ENCODE measurements at places on chromosomes 2 and 18. TPM values are rescaled to one million over a fixed set of nuclear protein-coding genes. Genes with fewer than 3 reads are reported as not detected.

DNA sequence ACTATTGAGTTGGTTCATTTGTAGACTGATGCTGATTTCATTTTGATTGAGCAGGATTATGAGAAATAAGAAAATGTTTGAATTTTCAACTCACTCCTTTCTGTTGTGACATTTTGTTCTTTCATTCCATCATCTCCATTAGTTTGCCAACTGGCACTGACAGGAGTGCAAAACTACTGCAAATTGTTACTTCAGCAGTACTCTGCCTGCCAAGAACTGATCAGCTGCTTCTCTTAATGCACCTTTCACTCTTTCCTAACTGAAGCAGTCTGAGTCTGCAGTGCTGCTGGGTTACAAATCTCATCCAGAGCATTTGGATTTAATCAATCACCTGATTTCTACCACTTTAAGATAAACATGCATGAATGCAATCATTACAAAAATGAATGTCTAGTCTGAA lies 70.9 kb downstream of the TMEFF2 start:
- no peak overlapping the region for H3K27ac ChIP-seq
- H3K4me1 ChIP-seq: no peaks in the 10 kb centered on the region
- H3K36me3 ChIP-seq: no peaks in the 10 kb centered on the region
- H3K4me3 ChIP-seq: no peak overlapping the region
- no peaks in the 10 kb centered on the region for H3K27me3 ChIP-seq

Gene DLGAP1
- total RNA-seq: 9.6 TPM

Gene NPPC
- total RNA-seq: 4.3 TPM

- H3K4me1 ChIP-seq: peaks cover 12% of the 10 kb centered on the region
- H3K27me3 ChIP-seq: no peaks in the 10 kb centered on the region
- peak overlapping the region; percentile 91 for H3K27ac ChIP-seq
- H3K4me3 ChIP-seq: no peak overlapping the region
- no peak for DNase-seq
Measured at GRCh38 chr2:100289020-100289419, 33.3 kb downstream of the LONRF2 start.

GRCh38 chr2:223007531-223007930 lies 44.5 kb upstream of the KCNE4 start:
- H3K27me3 ChIP-seq: no peaks in the 10 kb centered on the region
- DNase-seq: no peak
- H3K27ac ChIP-seq: no peak overlapping the region
- no peak overlapping the region for H3K4me3 ChIP-seq

Gene OSBPL6
- total RNA-seq: 3.3 TPM

GRCh38 chr2:73289304-73289703 lies 4.0 kb downstream of the EGR4 start:
- no peaks in the 10 kb centered on the region for H3K36me3 ChIP-seq
- peaks cover 25% of the 10 kb centered on the region for H3K27me3 ChIP-seq
- H3K4me1 ChIP-seq: peaks cover 26% of the 10 kb centered on the region
- H3K4me3 ChIP-seq: no peak overlapping the region

DNA sequence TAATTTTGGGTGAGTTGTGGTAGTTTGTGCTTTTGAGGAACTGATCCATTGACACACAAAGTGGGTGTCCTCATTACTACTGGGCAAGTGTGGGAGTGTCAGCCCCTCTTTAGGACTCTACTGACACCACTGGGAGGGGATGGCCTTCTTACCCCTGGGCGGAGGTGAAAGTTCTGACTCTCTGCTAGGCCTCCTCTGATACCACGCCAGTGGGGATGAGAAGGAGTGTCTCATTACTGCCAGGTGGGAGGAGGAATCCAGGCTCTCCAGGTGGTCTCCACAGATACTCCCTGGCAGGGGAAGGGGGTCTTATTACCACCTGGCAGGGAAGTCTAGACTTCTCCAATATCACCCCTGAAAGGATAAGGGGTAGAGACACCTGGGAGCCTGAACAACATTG lies 9.1 kb downstream of the LCLAT1 start:
- H3K27ac ChIP-seq: no peak overlapping the region
- H3K4me3 ChIP-seq: no peak overlapping the region
- DNase-seq: no peak
- H3K36me3 ChIP-seq: no peaks in the 10 kb centered on the region
- H3K4me1 ChIP-seq: no peaks in the 10 kb centered on the region

DNA sequence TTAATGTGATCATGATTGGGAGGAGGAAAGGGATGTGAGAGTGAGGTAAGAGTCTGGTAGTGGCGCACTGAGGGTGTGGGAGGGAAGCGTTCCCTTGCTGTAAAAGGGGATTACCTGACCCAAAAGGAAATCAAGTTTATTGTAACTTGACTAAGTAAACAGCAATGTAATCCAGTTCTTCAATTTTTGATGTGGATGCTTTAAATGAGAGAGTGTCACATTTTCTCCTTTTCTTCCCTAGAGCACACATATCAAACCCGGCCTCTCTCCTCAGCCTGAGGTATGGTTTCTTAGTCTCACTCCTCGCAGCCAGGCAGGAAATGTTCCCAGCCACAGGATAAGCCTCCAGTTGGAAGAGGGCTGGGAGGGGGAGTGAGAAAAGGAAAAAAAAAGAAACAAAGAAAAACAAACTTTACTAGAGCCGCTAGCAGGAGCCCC lies 688 bp upstream of the ARHGAP28 start:
- peak overlapping the region; percentile 20 for H3K4me3 ChIP-seq
- DNase-seq: no peak
- H3K36me3 ChIP-seq: no peaks in the 10 kb centered on the region
- no peaks in the 10 kb centered on the region for H3K27me3 ChIP-seq
- peak overlapping the region; percentile 92 for H3K27ac ChIP-seq

GRCh38 chr18:76923485-76924085 lies 101.2 kb downstream of the ZNF236 start:
- H3K4me1 ChIP-seq: no peaks in the 10 kb centered on the region
- H3K36me3 ChIP-seq: no peaks in the 10 kb centered on the region
- H3K4me3 ChIP-seq: no peak overlapping the region
- no peak overlapping the region for H3K27ac ChIP-seq
- H3K27me3 ChIP-seq: no peaks in the 10 kb centered on the region

Gene DHRS9
- total RNA-seq: not detected

Gene GPR55
- not detected for total RNA-seq

Gene LOXHD1
- not detected for total RNA-seq

DNA sequence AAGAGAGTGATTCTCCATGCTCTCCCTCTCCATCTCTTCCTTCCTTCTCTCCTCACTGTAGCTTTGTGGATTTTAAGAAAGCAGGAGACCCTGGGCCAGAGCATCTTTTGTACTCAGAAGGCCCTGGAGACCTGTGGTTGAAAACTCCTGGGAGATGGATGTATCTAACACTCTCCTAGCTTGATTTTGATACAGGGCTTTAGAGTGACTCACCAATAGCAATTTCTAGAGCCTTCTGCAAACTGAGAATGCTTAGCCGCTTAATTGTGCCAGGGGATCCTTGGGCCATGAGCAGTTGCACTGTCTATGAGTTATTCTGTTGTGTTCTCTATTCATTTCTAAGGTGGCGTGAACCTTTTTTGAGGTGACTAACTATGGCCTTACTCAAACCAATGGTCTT lies 17.7 kb downstream of the HOXD1 start:
- no peak for DNase-seq
- no peak overlapping the region for H3K27ac ChIP-seq
- H3K36me3 ChIP-seq: no peaks in the 10 kb centered on the region
- no peaks in the 10 kb centered on the region for H3K27me3 ChIP-seq
- H3K4me1 ChIP-seq: no peaks in the 10 kb centered on the region

DNA sequence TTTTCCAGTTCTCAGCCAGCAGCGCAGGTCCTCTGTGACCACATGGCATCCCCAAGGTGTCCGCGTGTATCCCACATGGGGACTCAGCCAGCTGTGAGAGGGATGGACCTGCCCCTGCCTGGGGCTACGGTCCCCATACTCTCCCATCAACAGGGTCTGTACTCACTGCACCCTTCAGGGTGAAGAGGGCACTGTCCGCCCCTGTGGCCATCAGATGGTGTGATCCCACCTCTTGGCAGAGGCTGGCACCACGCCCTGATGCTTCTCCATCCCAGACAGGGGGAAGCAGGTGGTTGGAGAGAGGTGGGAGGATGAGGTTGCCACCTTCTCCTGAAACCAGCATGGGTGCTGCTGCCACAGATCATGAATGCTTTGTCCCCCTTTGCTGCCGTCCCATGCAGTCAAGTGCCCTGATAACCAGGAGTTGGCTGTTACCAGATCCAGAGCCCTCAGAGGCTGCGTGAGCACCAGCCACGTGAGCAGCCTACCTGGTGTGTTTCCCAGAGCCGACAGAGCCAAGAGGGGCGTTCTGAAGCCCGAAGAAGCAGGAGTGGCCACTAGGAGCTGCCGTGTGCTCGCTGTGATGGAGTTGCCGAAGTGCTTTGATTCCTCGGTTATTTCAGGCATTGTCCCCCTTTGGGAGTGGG lies 93.9 kb downstream of the SH3RF3 start:
- H3K27ac ChIP-seq: no peak overlapping the region
- no peak for DNase-seq
- H3K4me3 ChIP-seq: no peak overlapping the region
- H3K27me3 ChIP-seq: no peaks in the 10 kb centered on the region
- H3K36me3 ChIP-seq: no peaks in the 10 kb centered on the region

Gene COBLL1
- total RNA-seq: 4.1 TPM

DNA sequence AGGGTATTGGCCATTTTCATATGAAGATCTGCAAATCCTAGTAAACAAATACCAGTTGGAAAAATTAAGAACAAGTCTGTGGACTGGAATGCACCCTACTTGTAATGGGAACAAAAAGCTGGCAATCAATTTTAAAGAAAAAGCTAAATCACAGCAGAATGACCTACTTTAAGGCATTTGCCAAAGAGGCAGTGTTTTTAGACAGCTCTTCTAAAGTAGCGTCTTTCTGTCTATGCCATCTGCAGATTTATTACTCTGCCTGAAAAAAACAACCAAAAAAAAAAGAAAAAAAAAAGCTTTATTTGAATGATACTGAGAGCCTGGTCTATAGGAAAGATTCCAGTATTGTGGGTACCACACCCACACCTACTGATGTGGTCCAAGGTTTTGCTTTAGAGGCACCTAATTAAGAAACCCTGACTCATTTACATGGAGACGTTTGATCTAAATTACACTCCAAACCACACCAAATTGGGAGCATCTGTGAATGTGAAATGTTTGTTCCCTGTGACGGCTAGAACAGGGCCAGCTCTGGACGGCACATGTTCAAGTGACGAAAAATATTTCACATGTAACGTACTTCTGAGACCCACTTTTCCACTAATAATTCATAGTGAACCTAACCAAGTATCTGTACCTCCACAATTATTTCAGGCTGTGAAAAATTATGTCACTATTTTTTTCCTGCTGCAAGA lies 597.1 kb downstream of the ARHGAP15 start:
- DNase-seq: no peak
- no peak overlapping the region for H3K4me3 ChIP-seq
- no peaks in the 10 kb centered on the region for H3K27me3 ChIP-seq
- no peaks in the 10 kb centered on the region for H3K36me3 ChIP-seq
- no peak overlapping the region for H3K27ac ChIP-seq

Gene TRIM43
- total RNA-seq: not detected

DNA sequence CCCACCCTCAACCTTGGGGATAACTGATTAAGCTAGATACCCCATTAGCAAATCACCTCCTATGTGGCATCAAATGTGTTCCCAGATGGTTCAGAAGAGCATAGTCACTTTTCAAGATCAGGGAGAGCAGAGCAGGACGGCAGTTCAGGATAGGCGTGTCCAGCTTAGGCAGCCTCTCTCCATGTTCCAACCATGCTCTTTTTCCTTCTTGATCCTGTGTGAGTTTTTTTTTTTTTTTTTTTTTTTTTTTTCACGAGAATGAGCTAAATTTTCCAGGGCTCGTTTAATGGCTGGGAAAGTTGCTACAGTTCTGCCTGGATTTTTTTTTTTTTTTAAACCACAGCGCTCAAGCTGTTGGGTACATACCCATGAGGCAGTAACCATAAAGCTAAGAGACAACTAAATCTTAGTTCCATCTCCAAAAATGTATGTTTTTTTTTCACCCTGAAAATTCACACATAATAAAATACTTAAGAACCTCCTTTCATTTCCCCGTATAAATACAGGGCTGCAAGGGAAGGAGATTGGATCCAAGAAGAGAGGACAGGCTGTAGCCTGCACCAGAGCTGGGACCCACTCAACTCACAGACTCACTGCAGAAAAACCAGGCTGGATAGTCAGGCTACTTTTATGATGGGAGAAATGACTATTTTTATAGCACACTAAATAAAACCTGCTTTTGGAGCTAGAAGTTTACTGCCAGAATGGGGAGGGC lies 244.3 kb downstream of the SETBP1 start:
- no peaks in the 10 kb centered on the region for H3K4me1 ChIP-seq
- no peak overlapping the region for H3K4me3 ChIP-seq
- no peak for DNase-seq
- peak overlapping the region; percentile 65 for H3K27ac ChIP-seq
- no peaks in the 10 kb centered on the region for H3K27me3 ChIP-seq

DNA sequence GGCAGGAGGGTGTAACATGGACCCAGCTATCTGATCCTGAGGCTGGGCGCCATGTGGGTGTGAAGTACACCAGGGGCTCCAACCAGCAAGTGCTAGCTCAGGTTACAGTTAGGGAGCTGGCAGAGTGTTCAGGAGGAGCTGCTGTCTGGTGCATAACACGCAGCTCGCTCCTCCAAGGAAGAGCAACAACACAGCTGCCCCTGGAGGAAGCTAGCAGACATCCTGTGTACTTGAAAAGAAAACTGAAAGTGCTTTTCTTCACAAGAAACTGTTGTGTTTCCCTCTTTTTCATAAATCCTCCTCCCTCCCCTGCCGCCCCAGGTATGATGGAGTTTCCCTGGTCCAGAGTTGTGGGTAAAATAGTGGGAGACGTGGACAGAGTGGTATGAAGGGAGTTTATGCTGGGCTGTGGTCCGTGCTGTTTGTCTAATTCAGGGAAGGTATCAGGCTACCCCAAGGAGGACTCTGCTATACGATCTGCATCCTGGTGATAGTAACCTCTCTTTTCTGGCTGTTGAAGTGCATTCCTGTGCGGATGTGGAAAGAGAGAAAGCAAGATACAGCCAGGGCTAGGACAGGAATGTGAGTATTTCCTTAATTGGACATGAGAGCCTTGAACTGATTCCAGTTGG lies 6.1 kb upstream of the LBH start:
- H3K4me3 ChIP-seq: peak overlapping the region; percentile 36
- H3K27me3 ChIP-seq: no peaks in the 10 kb centered on the region
- no peaks in the 10 kb centered on the region for H3K4me1 ChIP-seq
- no peaks in the 10 kb centered on the region for H3K36me3 ChIP-seq
- H3K27ac ChIP-seq: peak overlapping the region; percentile 91
- DNase-seq: peak; percentile 60

- no peak overlapping the region for H3K27ac ChIP-seq
- H3K4me1 ChIP-seq: no peaks in the 10 kb centered on the region
- no peak overlapping the region for H3K4me3 ChIP-seq
- no peak for DNase-seq
- H3K27me3 ChIP-seq: no peaks in the 10 kb centered on the region
Measured at GRCh38 chr2:30867385-30867784, 60.1 kb upstream of the CAPN13 start.

DNA sequence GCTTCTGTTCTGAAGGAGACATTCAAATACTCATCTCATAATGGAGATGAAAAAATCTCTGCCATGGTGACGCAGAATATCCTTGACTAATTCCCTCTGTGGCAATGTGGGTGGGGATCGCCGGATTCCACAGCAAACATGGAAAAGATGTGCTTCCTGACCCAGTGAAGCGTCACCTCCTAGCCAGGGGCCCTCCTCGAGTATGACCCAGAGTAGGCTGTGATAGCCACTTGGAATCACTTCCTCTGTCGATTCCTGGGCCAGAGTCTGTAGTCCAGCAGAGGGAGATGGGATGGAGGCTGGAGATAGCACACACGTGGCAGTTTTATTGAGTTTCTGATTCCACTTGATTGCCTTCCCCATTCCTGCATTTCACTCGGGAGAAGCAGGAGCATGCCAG lies 36.8 kb downstream of the DRC1 start:
- H3K4me3 ChIP-seq: no peak overlapping the region
- no peak for DNase-seq
- H3K4me1 ChIP-seq: no peaks in the 10 kb centered on the region
- H3K27me3 ChIP-seq: no peaks in the 10 kb centered on the region
- H3K27ac ChIP-seq: no peak overlapping the region
- no peaks in the 10 kb centered on the region for H3K36me3 ChIP-seq
